ENCODE measurements at places on chromosomes 12 and 14.
A peak's percentile ranks its signal among the peaks of the same experiment; 100 is the strongest.

DNA sequence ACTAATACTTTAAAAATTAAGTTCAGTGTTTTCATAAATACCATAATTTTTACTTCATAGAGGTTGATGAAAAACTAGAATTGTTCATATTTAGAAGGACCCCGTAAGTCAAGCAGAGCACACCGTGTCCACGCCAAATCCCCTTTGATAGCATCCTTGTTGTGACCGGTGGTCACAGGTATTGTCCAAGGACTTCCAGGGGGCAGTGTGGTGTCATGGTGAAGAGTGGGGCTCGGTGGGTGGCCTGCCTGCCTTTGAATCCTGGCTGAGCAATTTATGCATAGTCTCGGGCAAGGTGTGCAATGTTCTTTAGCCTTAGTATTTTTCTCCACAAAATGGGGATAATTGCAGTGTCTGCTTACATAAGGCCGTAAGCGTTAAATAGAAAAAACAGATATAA lies 169.9 kb downstream of the KTN1 start:
- DNase-seq: no peak

DNA sequence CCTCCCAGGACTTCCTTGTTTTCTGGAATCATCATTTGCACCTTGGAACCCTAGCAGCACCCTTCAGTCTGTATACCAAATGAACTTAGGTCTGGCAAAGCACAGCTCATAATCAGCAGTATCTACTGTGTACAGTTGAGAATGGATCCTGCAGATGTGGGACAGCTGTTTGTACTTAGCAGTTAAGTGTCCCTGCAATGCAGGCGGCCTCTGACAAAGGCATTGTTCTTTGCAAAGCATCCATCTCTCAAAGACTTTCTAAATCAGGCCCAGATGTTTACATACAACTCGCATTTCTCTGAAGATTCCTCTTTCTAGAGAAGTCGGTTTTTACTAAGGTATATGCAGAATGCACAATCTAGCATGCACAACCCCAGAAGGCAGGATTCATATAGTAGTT lies 170.5 kb upstream of the RBM19 start:
- no peak for DNase-seq

GRCh38 chr12:48934312-48934706 lies 9.0 kb upstream of the FKBP11 start:
- no peak for DNase-seq

- DNase-seq: peak; percentile 35
These were observed 386.7 kb upstream of the NOVA1 start for GRCh38 chr14:26984311-26985177.

- no peak for DNase-seq
These were observed 65.2 kb downstream of the OTX2 start for GRCh38 chr14:56745097-56745496.

DNA sequence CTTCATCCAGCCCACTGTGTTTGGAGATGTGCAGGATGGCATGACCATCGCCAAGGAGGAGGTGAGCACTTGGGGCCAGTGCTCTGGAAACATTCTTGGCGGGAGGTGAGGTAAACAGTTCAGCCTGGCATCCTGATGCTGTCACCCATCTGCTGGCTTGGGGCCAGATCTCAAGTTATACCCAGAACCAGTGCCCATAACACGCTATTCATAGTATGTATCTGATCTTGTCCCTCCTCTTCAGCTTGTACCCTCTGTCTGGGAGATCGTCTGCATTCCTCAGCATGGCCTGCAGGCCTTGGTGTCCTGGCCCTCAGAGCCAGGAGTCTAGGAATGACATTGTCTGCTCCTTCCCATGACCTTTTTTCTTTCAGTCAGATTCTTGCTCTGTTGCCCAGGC lies 31.4 kb downstream of the ALDH2 start:
- no peak for DNase-seq

DNA sequence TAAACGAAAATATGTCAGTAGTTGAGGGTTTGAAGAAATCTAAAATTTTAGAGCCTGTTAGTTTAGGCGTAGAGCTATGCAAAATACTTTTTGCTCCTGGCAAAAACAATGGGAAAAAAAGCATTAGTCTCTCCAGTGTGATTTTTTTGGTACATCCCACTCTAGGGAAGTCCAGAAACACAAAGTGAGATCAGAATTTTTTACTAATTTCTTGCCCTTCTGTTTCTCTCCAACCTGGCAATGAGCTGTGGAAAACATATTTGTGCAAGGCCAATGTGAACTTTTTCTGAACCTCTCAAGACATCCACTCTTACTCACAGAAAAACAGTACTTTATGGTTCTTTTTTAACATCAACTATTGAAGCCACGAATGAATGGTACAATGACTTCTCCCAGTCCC lies 56.9 kb upstream of the DCN start:
- DNase-seq: no peak

GRCh38 chr12:70305794-70306193 lies 60.3 kb upstream of the KCNMB4 start:
- DNase-seq: no peak

DNA sequence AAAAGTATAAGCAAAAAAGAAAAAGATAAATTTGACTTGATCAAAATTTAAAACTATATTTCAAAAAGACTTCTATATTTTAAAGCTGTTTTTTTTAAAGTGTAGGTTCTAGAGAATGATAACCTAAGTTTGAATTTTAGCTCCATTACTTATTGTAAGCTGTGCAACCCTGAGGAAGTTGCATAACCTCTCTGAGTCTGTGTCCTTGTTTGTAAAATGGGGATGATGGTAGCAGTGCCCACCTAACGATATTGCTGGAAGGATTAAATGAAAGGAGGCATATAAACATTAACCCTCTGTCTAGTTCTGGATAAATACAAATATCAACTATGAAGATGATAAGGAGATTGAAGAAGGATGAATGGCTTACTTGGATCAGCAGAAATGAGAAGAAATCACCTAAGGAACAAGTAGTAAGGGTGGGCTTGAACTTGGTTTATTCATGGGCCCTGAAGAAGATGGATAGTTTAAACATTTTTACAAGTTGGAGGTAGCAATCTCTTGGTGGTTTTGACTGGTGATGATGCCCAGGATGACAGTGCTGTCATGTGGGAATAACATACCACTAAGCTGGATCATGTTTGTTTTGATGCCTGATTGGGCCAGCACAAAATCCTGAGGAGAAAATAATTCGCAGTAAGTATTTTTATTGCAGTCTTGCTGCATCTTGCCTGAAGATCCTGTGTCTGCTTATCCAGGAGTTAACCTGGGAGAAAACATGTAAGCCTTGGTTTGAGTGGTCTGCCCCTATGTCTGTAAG lies 35.0 kb downstream of the TXNRD1 start:
- no peak for DNase-seq
